ENCODE measurements at places on chromosomes 7 and 10.

GRCh38 chr7:155299535-155300202, 2.0 kb downstream of the INSIG1 start:
- no peak for DNase-seq

DNA sequence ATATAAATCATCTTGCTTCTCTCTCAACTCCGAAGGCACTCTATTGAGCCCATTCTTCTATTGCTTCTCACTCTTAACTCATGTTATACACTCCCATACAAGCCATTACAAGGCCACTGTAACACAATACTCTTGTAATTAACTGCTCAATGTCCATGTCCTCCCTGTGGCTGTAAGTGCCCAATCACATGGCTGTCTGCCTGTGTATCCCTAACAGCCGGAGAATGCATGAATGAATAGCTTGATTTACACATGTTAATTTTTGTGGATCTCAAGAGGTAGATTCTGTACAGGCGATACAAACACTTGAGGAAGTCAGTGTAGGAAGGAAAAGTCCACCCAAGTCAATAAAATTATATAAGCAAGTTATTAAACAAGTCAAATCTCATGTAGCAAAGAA, 215.6 kb downstream of the DOCK4 start:
- no peak for DNase-seq

DNA sequence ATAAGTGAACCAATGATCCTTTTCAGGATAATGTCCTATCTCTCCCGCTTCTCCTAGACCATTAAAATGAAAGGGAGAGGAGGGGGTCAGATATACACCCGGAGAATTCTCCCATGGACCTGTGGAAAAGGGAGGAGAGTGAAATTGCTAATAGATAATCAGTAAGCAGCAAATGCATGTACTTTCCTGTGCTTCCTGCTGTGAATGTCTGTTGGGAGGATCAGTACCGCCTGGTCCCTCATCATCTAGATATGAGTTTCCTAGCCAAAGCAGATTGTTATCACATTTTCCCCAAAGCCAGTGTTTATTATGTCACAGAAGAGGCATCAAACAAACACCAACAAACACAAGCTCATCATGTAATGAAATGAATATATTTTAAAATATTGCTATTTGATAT, 96.8 kb downstream of the GNAT3 start:
- no peak for DNase-seq

- DNase-seq: no peak
These were observed 7.2 kb downstream of the TNPO3 start for GRCh38 chr7:129047761-129048160.
